ENCODE measurements at places on chromosomes 1 and 21.
A peak's percentile ranks its signal among the peaks of the same experiment; 100 is the strongest.

- no peak for DNase-seq
These were observed 4.2 kb downstream of the CADM3 start for GRCh38 chr1:159175571-159175970.

DNA sequence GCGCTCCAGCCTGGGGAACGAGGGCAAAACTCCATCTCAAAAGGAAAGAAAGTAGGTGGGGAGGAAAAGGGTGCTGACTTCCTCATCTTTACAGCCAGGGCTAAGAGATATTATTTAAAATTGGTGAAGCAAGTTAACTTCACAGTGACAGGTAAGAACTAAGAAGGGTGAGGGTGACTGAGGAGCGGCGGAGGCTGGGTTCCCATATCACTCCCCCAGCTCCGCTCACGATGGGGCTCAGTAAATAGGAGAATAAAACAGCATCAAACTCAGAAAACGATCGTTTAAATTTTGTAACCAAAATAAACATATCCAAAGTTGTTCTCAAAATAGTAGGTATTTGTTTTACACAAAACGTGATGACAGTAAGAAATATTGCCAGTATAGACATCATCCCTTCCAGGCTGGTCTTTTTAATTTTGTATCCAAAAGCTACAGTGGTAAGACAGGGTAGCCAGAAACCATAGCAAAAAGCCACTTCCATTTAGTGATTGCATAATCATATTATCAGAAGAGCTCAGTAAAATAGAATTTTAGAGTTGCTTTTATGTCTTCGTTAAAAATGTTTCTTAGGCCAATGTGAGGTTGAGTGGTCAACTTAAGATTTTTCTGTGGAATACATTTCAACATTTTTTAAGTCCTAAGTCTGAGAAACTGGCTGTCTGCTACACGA lies 26.2 kb upstream of the ADARB1 start:
- DNase-seq = no peak

DNA sequence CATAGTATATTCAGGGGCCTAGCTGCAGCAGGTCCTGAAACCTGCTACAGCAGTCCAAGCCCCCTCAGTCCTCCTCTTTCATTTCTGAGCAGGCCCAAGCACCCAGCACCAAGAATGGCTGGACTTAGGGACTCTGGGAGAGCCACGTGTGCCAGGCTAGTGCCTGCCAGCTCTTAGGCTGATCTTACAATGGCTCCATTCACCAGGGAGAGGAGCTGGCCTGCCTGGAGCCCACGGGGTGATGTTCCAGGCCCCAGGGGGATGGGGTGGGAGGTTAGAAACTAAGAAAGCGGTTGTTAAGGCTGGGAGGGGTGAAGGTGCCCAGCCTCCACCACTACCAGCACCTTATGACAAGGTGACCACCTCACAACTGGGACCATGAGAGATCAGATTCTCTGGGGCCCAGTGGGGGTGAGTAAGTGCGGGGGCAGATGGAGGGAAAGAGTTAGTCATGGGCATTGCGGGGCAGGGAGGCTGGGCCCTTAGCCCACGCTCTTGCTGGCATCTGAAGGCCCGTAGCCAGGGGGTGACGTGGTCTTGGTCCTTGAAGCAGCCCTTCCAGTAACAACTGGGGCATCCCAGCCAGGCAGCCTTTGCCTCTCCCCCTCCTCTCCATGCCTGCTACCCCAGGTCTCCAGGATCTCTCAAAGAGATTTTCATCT lies 30.3 kb upstream of the CLIC4 start:
- DNase-seq = no peak

DNA sequence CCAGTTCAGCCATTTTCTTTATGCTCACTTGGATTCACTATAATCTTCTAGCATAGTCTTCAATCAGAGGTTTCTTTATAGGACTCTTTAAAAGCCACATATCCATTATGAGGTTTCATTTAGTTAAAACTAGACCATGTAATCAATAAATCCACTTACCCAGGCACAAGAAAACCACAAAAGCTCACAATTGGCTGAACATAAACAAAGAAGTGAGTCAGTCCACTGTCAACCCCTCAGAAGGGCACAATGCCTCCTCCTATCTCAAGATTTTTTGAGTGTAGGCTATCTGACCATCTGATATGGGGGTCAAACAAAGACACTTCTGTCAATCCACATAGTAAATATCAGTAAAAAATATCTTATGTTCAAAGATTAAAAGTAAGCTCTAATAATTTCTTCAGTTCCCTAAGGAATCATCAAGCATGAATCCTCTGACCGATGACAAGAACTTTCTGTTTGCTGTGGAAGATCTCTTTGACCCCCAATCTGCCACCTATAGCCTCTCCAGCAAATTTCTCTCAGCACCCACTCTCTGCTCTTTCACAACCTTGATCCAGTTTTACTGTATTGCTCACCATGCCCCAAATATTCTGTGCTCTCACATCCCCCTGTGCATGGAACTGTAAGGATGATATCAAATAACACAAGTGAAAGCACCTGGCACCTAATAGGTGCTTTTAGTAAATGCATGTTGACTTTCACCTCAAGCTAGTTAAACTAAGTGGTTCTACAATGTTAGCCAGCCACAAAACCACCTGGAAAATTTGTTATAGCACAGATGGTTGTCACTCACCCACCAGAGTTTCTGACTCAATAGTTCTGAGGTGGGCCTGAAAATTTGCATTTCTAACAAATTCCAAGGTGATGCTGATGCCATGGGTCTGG lies 16.7 kb downstream of the RAB3B start:
- no peak for DNase-seq

DNA sequence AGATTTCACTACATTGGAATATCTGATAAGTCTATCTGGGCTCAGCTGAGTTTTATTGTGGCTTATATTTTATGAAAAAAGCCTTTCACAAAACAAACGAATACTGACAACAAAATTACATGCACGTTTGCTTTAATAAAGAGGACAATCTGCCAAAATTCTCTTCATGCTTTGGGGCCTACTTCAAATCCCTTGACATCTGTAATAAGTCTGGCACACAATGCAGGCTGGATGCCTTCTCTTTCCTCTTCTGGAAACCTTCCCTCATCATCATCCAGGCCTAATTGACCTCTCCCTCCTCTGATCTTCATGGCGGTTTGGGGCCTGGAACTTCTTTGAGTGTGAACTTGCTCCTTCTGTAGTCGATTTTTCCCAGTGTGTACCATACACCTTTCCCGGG lies 70.3 kb downstream of the MAP10 start:
- no peak for DNase-seq

DNA sequence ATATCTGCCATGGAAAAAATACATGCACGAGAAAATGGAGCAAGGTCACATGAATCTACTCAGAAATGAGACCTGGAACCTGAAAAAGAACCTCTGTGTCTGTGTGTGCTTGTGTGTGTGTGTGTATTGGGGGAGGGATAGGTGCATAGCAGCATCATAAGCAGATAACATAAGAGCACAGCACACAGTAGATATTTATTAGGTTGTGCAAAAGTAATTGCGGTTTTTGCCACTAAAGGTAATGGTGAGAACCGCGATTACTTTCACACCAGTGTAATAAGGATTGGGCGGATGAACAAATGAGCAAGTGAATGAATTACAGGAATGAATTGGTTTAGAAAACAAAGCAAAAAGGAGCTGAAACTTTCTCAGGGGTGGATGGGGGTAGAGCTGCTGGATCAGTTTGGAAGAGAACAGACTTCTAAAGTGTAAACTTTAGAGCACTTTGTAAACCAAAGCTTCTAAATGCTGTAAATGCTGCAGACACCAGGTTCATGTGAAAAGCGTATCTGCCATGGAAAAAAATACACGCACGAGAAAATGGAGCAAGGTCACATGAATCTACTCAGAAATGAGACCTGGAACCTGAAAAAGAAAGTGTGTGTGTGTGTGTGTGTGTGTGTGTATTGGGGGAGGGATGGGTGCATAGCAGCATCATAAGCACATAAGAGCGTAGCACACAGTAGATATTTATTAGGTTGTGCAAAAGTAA lies 156.9 kb downstream of the TOMM20 start:
- no peak for DNase-seq

DNA sequence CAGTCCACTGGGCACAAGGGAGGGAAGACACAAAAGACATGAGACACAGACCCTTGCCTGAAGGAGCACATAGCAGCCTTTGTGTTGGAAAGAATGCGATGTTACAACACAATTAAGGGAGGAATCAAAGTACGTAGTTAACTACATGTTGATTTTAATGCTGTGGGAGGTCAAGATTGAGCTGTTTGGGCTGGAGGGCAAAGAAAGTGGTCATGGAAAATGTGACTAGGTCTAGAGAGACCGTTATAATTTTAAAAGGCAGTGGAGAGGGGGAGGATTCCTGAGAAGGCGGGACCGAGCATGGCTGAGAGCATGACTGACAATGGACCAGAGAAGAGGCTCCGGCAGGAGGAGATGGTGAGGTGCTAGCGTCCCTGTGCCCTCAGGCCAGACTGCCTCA lies 111.8 kb upstream of the ATP1A1 start:
- no peak for DNase-seq

- peak; percentile 20 for DNase-seq
These were observed 11.4 kb upstream of the KCNA3 start for GRCh38 chr1:110686188-110686587.

DNA sequence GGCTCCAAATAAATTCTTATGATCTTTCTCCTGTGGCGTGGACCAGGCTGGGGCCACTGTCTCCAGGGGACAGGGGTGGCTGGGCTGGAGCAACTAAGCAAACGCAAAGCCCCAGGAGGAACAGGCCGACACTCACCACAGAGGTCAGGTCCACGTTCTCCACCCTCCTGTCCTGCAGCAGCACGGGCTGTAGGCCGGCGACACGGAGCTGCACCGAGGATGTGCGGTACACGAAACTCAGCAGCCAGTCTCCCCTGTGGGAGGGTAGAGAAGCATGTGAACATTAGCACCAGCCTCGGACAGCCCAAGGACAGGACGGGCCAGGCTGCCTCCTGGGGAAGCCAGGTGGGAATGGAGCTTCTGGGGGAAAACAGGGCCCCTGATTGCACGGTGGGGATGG lies 29.6 kb downstream of the HTR6 start:
- DNase-seq = no peak

DNA sequence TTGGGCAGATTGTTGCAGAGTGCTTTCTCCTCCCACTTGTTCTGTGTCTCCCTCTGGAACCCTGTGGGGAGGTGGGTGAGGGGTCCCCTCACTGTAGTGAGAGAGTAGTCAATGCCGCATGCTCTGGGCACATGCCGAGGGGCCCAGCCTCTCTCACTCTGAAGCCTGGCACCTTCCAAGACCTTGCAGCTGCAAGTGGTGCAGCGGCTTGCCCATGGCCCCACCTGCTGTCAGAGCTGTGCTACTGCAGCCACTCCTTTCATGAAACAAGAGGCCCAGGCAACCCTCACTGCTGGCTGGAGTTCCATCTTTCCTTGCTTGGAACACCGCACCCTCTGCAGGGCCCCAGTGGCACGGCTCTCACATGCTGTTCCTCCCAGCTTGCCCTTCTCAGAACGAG lies 58.4 kb upstream of the COL6A1 start:
- peak; percentile 61 for DNase-seq

DNA sequence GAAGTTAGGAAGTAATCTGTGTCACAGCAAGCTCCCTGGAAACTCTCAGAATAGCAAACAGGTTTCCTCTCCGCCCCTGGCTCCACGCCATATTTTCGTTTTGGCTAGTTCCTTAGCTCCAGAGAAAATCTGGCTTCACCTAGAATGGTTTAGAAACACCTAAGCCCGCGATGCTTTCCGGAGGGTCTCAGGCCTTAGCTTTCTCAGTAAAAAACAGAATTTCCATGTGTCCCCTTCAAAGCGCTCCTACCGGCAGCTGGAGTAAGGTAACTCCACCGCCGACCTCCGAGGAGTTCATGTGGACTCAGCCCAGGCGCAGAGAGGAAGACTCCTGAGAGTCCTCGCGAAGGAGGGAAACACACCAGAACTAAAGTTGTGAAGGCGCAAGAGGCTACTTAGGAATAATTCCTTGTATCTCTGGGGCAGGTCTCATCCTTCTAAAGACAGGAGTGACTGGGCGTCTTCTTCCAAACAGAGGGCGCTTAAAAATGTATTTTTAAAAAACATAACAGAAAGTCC lies 406 bp downstream of the KIAA0040 start:
- DNase-seq = no peak

GRCh38 chr21:45576838-45577737 lies 34.8 kb upstream of the SLC19A1 start:
- DNase-seq = no peak

GRCh38 chr1:11157867-11158266 lies 31.3 kb upstream of the ANGPTL7 start:
- DNase-seq = no peak

DNA sequence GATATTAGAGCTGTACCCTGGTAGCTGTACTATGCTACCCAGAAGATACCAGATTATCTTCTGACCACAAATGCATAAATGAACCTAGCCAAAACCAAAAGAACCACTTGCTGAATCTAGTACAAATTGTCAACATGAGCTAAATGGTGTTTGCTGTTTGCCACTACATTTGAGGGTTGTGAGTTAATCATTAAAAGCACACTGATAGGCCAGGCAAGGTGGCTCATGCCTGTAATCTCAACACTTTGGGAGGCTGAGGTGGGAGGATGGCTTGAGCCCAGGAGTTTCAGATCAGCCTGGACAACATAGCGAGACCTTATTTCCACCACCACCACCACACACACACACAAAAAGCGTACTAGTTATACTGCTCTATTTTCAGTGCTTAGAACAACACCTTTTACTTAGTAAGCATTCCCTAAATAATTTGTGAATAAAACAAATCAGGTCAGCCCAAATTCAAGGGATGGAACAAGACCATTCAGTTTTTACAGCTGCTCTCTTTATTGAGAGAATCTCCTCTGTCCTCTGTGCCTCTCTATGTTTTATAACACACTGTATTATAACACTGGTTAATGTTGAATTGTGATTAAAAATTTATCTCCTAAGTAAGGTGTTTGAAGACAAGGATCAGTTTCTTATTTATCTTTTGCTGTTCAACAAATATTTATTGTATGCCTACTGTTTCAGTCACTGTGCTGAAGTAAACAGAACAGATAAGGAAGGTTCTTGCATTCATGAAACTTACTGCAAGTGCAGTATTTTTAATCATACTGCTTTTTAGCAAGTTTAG lies 44.0 kb downstream of the MAGI3 start:
- DNase-seq = no peak

DNA sequence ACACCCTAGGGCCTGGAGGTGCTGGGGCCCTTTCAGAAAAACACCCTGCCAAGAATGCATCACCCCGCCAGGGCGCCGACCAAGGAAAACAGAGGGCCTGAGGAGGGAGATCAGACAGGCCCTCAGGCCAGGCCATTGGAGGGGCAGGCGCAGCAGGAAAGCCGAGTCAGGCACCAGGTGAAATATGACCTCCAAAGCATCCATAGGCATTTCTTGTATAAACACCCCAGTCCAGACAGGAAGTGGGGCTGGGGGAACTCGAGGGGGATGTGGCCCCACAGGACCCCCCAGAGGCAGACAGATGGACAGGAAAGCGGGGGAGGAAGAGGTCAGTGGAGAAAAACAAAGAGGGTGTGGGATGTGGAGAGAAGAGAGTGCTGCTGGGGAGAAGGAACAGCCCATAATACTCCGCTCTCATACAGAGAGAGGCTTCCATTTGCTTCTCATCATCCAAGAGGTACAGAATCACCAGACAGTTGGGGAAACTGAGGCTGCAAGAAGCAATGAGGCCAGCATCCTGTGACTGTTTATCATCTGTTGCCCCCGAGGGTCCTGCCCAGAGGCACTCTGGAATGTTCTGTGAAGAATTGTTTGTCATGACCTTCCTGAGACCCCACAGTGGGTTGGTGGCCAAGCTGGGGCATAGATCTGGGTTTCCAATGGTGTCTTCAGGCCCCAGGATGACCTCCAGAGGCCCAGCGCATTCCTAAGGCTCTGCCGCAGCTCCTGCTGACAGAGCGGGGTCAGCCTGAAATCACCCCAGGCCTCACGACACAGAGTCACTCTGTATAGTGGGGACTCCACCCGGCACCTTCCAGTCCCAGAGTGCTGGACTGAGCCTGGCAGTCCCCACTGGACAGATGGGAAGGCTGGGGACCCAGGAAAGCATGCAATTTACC lies 18.0 kb downstream of the TRIM62 start:
- DNase-seq = no peak

All from CD4-positive, alpha-beta T cell treated with Interferon gamma for 1 hour (primary cell).